Endothelial cell of umbilical vein (primary cell): ENCODE measurements at places on chromosomes 3 and 15. TPM values are rescaled to one million over a fixed set of nuclear protein-coding genes. Genes with fewer than 3 reads are reported as not detected.

GRCh38 chr3:56836276-56837163 is 34.8 kb upstream of the ARHGEF3 start:
- no peak for DNase-seq

DNA sequence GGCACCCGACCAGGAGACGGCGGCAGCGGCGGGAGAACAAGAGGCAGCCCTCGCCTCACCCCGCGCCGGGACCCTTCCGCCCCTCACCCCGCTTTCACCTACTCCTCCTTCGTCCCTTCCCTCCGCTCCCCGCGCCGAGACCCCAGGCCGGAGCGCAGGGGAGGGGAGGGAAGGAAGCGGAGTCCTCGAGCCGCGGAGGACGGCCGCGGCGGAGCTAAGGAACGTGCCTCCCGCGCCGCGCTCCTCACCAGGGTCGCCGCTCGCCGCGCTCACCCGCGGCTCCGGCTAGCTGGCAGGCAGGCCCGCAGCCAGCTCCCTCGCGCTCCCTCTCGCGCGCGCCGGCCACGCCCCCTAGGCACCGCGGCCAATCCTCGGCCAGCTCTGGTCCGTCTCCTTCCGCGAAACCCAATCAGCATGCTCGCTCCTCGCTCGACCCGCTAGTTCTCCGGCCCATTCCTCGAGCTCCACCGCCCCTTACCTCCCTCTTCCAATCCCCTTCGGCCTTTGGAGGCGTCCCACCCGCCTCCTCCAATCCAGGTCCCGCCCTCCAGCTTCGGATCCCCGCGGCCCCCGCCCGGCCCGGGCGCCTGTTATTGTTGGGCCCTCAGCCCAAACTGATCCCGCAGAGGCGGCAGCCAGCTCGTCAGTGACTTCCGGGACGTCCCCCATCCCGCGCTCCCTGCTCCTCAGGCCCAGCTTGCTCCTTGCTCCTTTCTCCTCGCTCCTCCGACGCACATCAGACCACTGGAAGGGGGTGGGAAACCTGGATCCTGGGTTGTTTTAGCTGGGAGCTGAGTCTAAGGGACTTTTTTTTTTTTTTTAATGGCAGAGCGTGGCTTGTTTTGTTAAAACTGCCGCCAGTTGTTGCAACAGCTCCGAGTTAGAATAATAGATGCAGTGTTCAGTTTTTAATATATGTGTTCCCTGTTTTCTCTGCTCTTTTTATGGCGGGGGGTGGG is at the start of gene DCBLD2:
DCBLD2 (minus strand) TSS at position 304 of the 959 bp plus-strand sequence. CDS start 369 bp downstream, outside the sequence.
- peak; percentile 99 for DNase-seq

GRCh38 chr15:77025941-77026411 is 31.1 kb downstream of the PSTPIP1 start:
- no peak for DNase-seq

HYKK gene
- 1.0 and 1.3 TPM in 2 replicates for polyA plus RNA-seq

DNA sequence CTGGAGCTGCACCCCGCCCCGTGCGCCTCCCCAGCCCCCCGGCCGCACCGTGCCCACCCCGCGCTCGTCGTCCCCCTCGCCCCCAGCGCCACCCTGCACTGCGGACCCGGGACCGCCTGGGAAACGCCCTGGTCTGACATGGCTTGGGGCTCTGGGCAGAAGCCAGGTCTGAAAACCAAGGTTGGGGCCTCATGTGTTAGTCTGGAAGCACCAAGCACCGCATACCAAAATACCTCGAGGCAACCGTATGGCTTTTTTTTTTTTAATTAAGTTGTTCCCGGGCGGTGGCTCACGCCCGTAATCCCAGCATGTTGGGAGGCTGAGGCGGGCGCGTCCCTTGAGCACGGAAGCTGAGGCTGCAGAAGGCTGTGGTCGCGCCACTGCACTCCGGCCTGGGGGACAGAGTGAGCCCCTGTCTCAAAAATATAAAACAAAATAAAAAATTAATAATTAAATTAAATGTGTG is 91.5 kb upstream of the CHD2 start:
- no peak for DNase-seq

DNAH12 gene
- 0.06 and 0.10 TPM in 2 replicates for polyA plus RNA-seq

GRCh38 chr3:123008840-123009239 is 18.7 kb downstream of the SEMA5B start:
- no peak for DNase-seq

- DNase-seq, result no peak
Observed at GRCh38 chr3:187551416-187551815, 118.8 kb downstream of the SST start.

DNA sequence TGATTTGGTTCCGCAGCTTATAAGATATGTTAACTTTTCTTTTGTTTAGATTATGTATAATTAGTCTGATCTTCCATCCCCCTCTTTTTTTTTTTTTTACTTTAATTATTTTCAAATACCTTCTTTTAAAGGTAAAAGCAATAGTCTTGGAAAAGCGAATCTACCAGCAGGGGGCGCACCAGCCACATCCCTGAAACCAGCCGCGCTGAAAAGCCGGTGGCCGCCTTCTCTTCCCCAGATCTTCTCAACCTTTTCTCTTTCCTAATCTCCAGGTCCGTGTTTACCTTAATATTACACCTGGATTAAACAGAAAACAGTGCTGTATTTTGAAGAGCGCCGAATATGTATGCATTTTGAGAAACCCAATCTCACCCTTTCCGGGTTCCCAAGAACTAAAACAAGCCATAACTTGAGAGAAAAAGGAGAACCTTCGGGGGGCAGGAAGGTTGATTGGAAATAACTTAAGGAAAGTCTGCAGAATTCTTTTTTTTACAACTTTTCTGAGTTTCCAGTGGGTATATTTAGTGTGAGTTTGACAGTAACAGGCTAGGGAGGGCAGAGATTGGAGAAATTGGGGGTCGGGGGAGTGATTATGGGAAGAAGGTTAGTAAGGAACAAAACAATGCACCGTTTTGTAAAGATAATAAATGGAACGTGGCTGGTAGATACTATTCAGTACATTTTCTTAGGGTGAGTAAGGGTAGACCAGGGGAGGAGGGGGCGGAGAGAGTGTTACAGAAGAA is 2.0 kb upstream of the SOX2 start:
- peak; percentile 62 for DNase-seq

DNA sequence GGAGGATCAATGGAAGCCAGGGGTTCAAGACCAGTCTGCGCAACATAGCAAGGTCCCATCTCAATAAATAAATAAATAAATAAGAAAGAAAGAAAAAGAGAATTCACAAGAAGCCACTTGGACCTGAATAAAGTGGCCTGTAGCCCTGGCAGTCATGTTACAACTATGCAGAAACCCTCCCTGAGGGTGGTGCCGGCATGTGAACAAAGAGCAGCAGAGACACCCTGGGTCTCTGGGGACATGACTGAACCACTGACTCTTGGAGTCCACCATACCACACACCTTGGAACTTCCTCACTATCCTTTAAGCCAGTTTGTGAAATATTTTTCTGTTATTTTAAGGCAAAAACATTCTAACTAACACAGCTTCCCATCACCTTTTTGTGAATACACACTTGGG is 93.0 kb downstream of the MEIS2 start:
- DNase-seq, result no peak

DNA sequence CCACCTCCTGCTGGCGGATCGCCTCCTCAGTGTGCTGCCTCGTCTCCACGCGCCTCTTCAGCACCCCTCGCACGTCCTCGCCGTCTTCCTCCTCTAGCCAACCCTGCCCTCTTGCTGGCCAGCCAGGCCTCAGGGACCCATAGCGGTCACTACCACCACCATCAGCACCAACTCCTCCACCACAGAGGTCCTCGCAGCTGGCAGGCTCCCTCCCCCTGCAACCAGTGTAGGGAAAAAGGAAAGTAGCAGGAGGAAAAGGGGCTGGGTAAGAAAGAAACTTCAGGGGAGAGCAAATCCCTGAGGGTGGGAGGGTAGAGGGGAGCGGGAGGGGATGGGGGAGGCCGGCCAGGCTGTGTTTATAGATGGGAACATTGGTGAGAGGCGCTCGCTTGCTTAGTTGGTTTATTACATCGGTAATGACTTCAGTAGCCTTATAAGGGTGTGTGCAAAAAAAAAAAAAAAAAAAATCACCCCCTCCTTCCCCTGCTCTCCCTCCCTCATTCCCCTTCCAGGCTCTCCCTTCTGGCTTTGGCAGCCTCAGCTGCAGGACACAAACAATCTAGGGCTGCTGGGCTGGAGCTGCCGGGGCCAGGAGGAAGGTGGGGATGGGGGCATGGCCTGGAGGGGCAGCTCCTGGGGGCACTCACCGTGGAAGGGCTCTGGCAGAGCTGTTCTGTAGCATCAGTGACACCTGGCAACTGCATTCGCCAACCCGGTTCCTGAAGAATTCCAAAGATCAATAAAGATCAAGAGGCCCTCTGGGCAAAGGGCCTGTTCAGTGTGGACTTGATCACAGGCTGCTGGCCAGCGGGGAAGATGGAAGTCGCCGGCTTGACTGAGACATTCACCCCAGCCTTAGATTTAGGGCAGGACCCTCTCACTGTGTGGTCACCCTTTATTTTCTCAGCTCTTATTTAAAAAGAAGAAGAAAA is 116.2 kb upstream of the HACD2 start:
- no peak for DNase-seq

DNA sequence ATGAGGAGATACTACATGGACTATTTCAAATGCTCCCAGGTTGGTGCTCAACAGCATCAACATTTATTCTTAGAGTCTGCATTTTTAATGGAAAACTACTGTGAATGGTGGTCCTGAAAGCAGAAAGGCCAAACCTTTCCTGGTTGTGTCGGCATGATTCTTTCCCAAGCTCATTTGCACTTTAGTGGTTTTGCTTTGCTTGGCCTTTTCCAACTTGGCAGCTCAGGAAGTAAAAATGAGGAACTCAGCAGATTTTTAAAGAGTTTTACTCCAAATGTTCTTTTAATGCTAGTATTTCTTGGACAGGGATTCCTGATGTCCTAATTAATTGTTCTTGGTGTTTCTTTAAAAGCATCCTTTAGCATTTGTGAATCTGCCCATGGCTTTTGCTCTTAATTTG is 197.4 kb downstream of the SLC9A9 start:
- no peak for DNase-seq

- DNase-seq, result no peak
Observed at GRCh38 chr3:12299026-12299425, 10.2 kb downstream of the PPARG start.

DNA sequence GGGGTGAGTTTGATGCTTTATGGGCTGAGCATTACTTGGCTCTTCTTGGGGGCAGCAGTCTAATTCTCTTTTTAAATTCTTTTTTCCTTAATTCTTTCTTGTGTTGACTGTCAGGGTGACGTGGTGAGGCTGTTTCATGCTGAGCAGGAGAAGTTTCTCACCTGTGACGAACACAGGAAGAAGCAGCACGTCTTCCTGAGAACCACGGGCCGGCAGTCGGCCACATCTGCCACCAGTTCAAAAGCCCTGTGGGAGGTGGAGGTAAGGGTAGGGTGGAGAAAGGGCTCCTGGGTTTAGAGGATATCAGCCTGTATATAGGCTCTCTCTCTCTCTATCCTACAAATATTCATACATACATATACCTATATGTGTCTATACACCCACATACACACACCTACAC is 152.3 kb downstream of the ITPR1 start:
- no peak for DNase-seq

PLIN1 gene
- 0.07 and 0.08 TPM in 2 replicates for polyA plus RNA-seq

DNA sequence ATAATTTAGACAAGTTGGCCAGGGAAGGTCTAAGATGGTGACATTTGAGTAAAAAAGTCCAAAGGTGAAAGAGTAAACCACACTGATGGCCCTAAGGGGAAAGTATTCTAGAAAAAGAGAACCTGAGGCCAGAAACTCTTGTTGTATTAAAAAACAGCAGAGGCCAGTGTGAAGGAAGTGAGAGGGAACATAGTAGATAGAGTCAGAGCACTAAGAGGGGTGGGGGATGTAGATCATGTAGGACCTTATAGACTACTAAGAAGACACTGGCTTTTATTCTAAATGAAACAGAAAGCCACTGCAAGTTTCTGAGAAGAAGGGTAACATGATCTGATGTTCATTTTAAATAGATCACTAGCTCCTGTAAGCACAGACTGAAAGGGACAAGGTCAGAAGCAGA is 14.5 kb downstream of the POLQ start:
- DNase-seq, result no peak

DNA sequence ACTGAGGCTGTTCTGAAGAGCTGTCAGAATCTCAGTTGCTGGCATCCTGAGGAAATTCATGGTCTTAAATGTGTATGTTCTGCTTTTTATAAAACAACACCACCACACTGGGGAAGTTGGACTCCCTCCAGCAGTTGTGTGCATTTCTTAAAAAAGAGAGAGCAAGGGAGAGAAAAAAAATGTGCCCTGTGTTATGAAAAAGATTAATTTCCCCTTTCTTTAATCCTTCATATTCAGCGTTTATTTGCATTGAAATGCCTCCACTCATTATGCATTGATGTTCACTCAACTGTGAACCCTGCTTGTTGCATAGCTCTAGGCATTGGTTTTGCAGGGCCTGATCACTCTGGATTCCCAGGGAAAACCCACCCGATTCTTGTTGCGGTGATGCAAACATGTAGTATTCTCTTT is 4.4 kb upstream of the ZNF609 start:
- peak; percentile 52 for DNase-seq

GABRR3 gene
- polyA plus RNA-seq, result not detected in 2 replicates

WDR76 gene
- polyA plus RNA-seq, result 3.1 and 3.3 TPM in 2 replicates

CSPG5 gene
- polyA plus RNA-seq, result 0.32 and 0.33 TPM in 2 replicates

DNA sequence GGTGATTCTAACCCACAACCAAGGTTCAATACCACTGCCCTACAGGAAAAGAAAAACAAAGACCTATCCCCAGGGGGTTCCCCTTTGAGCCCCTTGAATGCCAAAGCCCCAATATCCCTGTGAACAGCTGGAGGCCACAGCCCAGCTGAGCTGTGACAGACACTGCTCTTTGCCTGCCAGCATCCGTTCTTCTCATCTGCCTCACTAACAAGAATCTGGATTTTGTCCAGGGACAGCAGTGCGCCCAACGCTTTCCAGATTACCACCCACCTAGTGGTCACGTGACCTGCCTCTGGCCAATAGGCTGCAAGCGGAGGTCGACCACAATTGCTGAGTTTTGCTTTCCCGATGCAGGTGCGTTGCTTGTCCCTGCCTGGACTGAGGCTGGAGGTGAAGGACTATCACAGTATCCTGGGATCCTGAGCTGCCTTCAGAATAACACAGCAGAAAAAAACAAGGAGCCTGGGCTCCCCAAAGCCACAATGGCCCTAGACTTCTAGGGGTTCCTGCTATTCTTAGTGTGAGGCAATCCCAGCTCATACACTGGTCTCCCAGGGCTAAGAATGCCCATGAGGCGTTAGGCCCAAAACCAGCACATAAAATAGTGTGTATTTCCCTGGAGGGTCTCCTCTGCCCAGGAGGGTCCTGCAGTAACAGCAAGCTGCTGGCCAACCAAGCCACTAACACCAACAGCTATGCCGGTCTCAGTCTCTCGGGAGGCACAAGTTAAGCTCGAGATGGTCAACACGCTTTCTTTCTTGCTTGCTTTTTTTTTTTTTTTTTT is 13.8 kb downstream of the BDH1 start:
- peak; percentile 43 for DNase-seq

GRCh38 chr15:69535101-69535638 is 82.6 kb downstream of the RPLP1 start:
- no peak for DNase-seq
